ENCODE measurements at places on chromosomes 7 and 10.
A peak's percentile ranks its signal among the peaks of the same experiment; 100 is the strongest.

DNA sequence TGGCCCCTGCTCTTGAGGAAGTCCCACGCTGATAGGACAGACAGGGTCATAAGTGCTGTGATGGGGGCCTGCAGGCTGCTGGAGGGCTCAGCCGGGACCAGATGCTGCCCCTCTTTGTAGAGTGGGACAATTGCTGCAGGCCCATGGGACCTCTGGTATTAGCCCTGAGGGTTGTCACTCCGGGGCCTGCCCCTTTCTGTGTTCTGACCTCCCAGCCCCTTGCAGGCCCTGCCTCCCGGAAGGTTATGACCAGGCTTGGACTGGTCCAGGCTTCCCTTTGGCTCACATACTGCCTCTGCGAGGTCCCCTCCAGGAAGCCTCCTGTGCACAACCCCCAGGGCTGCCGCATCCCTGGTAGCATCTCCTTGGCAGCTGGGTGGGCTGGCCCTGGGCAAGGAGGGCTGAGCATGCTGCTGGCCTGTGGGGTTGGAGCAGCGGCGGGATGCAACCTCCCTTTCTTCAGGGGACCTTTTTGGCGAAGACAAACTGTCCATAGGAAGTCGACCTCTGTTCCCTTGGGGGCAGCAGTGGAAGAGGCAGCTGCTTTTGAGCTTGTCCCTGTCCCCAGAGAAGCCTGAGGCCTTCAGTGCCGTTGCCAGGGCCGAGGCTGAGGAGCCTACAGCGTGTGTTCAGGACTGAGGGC lies 8.8 kb downstream of the LIMK1 start:
- DNase-seq = peak; percentile 44

GRCh38 chr10:48282829-48283228 lies 8.3 kb upstream of the FRMPD2 start:
- peak; percentile 66 for DNase-seq

- no peak for DNase-seq
These were observed 280.5 kb downstream of the ELFN1 start for GRCh38 chr7:1950452-1951158.

- no peak for DNase-seq
These were observed 20.1 kb upstream of the ITPRID1 start for GRCh38 chr7:31493714-31494181.

DNA sequence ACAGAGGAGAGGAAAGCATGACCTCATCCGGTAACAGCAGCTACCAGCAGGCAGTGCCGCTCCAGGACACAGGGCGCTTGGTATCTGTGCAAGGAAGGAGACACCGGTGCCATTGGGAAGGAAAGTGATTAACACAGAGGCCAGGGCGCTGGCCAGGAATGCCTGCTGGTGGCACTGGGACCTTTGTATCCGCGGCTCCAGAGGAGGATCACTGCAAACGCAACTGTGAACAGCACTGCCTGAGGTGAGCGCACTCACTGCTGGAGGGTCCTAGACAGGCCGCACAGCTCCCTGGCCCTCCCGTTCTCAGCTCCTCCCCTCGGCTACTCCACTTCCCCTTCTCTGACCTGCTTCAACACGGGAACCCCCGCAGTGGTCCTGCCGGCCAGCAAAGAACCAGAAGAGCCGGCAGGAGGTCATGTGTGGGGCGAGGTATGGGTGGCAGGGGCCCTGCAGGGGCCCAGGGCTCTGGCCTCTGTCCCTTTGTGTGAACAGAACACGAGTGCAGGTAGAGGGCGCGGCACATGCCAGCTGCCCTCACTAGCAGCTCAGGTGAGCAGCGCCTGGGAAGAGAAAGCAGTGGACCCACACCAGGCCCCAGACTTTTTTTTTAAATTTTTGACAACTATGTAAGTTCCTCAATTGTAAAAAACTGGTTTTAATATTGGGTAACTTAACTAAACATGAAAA lies 107.6 kb downstream of the VIPR2 start:
- no peak for DNase-seq

DNA sequence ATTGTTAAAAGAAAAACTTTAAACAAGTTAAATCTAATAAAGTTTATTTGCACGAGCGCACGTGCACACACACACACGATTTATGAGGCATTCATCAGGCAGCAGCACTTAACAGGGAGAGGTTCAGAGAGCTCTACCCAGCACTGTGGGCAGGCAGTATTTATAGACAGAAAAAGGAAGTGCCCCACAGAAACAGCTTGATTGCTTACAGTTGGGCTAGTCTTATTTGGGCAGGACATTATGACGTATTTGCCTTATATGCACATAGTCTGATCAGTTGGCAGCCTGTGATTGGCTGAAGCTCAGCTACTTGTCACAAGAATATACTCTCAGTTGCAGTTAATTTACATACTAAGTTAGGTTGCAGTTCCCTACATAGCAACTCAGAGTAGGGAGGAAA lies 1.2 kb upstream of the SDHAF3 start:
- DNase-seq = no peak

Data from GM06990 (cell line).